ENCODE measurements at places on chromosomes 16 and 17. TPM values are rescaled to one million over a fixed set of nuclear protein-coding genes. Genes with fewer than 3 reads are reported as not detected.

- DNase-seq: no peak
Observed at GRCh38 chr16:87721622-87722585, 43.9 kb downstream of the KLHDC4 start.

GRCh38 chr16:25716186-25716585, 24.4 kb downstream of the HS3ST4 start:
- no peak for DNase-seq

DNA sequence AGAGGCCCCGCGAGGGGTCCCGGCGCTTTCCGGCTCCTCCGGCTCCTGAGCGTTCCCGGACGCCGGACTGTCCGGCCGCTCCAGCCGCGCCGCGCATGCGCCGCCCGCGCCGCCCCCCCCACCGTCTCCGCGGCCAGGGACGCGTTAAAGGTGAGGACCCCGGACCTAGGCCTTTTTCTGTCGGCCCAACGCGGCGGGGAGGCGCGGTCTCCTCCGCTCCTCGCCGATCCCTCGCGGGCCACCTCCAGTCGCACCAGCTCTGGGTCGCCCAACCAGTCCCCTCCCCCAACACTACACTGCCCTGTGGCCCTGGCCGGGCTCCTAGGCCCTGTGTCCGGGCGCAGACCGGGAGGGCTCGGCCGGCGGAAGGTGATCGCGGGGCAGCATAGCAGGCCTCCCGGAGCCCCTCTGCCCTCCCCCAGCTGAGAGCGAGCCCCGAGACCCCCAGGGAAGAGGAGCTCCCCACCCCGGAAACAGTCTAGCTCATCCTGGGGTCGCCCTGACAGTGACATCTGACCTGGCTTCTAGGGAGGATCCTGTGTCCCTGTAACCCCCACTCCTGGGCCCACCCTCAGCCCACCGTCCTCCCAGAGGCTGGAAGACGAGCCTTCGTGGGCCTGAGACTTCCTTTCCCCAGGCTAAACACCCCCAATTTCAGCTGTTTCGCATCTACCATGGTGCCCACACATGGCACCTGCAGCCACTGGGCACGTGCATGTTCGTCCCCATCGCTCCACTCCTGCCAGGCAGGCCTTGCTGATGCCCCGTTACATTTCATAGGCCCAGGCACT, 14.7 kb upstream of the BCAR1 start:
- no peak for DNase-seq

- no peak for DNase-seq
Observed at GRCh38 chr17:56913353-56913866, 439 bp downstream of the TRIM25 start.

- no peak for DNase-seq
Observed at GRCh38 chr16:30372038-30372712, 1.9 kb upstream of the TBC1D10B start.

DNA sequence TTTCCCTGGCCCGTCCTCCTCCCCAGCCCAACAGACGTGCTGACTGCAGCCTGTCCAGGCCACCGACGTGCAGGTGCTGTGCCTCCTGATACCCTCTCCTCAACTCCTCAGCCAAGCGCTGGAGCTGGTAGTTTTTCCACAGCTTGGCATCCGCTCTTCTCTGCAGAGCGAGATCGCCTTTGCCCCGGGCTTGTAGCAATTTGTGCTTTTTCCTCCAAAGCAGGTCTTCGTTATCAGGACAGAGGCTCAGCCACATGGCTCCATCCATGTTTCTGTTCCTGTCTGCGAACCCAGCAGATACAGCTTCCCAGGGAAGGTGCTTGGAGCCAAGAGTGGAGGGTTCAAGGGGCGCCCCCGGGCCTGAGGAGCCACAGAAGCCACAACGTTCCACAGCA, 10.9 kb downstream of the CEP295NL start:
- no peak for DNase-seq

- DNase-seq: no peak
Observed at GRCh38 chr16:27123795-27124409, 57.2 kb downstream of the C16orf82 start.

GRCh38 chr17:28737770-28738679, 5.8 kb upstream of the TRAF4 start:
- no peak for DNase-seq

GRCh38 chr17:40864661-40865390, 2.2 kb downstream of the KRT12 start:
- DNase-seq: no peak

GRCh38 chr16:12366313-12366712, 389.8 kb downstream of the SNX29 start:
- DNase-seq: no peak

DNA sequence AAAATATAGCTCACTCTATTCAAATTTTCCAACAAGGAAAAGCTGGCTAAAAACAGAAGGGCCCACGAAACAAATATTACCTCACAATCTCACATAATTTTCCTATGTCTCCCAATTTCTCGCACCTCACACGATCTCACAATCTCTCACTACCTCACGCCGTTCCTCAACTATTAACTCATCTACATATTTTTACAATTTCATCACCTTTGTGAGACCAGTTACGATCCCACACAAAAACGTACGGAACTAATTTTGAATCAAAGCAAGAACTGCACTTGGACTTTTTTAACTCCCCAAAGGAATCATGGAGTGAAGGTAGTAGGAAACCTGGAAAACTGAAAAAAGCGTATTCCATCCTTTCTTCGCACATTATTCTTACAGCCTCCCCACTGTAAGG, 1.1 kb downstream of the CBX1 start:
- no peak for DNase-seq

GRCh38 chr16:23836404-23837311, 875 bp downstream of the PRKCB start:
- DNase-seq: no peak

GRCh38 chr17:58318065-58318481, 10.5 kb downstream of the TSPOAP1 start:
- no peak for DNase-seq

- peak; percentile 99 for DNase-seq
Observed at GRCh38 chr16:68237243-68238028, 1.5 kb upstream of the ESRP2 start.

TBC1D24 gene
- 9.6 TPM for total RNA-seq

PRSS36 gene
- 1.9 TPM for total RNA-seq

TP53TG3B gene
- not detected for total RNA-seq

HSD17B1 gene
- total RNA-seq: 0.78 TPM

TMEM88 gene
- 53.2 TPM for total RNA-seq

CIITA gene
- total RNA-seq: 3.4 TPM

TMIGD1 gene
- total RNA-seq: not detected
